T follicular helper cell (primary cell): ENCODE measurements at places on chromosomes 7 and 10.

DNA sequence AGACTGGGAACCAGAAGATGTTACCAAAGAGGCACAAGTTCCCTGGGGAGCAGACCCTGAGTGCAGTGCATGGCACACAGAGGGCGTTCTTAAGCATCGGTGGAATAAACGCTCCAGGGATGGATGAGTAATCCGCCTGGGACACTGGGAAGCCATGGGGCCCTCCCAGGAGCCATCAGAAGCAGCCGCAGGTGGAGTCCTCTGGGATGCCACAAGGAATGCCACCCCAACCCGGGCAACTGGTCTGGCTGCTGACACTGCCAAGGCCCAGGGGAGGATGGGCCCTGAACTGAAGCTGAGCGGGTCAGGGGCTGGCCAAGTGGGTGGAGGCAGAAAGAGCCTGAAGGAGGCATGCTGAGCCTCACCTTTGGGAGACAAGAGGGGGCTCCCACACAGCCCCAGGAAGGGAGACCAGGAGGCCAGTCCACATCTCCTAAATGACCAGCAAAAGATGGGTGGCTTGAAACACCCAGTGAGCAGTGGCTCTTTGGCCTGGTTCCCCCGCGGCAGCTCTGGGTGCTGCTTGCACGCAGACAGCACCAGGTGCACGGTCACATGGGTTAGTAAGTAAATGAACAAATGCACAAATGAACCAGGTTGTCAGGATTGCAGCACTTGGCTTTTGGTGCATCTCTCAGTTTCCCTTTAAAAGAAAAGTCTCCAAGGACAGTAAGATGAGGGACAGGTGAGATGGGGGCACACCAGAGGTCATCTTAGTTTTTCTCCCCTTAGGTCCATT is 141.3 kb upstream of the ZMIZ1 start:
- DNase-seq: no peak

GRCh38 chr10:76523791-76524351 is 1092.4 kb downstream of the LRMDA start:
- no peak for DNase-seq

- DNase-seq: no peak
Observed at GRCh38 chr7:143878884-143879283, 23.1 kb downstream of the TCAF1 start.

GRCh38 chr7:71424166-71425035 is 292.5 kb downstream of the GALNT17 start:
- DNase-seq: no peak

GRCh38 chr10:100347568-100348195 is 649 bp downstream of the SCD start:
- no peak for DNase-seq

GRCh38 chr10:78575400-78575799 is 493.4 kb upstream of the ZMIZ1 start:
- DNase-seq: no peak

GRCh38 chr10:100504096-100504495 is 15.6 kb downstream of the SEC31B start:
- DNase-seq: no peak

- DNase-seq: no peak
Observed at GRCh38 chr7:29086545-29086944, 59.8 kb downstream of the CPVL start.
